ENCODE measurements at places on chromosomes 3 and 15.

GRCh38 chr3:48708481-48708889 lies 8.5 kb downstream of the IP6K2 start:
- no peak for DNase-seq

DNA sequence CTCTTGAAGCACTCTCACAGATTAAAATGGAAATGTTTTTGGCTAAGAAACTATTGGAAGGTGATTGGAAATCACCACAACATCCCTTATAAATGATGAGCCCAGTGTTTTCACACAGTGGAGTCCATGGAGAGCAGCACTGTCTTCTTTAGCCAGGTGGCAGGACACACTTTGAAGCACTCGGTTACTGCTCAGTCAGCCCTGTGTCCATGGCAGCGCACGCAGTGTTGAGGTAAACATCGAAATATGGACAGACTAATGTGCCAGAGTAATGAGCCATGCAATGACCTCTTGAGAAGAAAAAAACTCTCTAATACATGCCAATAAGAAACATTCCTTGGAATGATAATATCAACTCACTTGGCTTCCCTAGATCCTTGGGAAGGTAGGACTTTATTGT lies 66.6 kb downstream of the TGFBR2 start:
- DNase-seq, result no peak

- no peak for DNase-seq
Measured at GRCh38 chr3:169945313-169945712, 21.3 kb upstream of the SEC62 start.

DNA sequence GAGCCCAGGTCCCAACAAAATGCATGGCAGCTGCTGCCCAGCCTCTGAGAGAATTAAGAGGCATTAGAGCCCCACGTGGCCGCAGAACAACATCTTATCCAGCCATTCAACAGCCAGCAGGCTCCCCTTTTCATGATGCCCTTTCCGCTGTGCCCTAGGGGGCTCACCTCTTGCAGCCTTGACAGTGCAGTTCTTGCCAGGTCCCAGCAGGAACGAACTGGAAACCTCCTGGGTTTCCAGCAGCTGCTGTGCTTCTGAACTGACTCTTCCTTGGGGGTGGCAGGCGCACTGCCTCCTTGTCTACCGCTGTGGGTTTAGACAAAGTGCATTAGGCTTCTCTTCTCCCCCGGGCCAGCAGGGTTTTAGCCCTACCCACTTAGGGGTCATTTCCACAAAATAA lies 85.2 kb downstream of the FAM174B start:
- DNase-seq, result no peak
